Anterior cingulate cortex (tissue), 58 donors: ENCODE measurements at places on chromosomes 16 and 17.

DNA sequence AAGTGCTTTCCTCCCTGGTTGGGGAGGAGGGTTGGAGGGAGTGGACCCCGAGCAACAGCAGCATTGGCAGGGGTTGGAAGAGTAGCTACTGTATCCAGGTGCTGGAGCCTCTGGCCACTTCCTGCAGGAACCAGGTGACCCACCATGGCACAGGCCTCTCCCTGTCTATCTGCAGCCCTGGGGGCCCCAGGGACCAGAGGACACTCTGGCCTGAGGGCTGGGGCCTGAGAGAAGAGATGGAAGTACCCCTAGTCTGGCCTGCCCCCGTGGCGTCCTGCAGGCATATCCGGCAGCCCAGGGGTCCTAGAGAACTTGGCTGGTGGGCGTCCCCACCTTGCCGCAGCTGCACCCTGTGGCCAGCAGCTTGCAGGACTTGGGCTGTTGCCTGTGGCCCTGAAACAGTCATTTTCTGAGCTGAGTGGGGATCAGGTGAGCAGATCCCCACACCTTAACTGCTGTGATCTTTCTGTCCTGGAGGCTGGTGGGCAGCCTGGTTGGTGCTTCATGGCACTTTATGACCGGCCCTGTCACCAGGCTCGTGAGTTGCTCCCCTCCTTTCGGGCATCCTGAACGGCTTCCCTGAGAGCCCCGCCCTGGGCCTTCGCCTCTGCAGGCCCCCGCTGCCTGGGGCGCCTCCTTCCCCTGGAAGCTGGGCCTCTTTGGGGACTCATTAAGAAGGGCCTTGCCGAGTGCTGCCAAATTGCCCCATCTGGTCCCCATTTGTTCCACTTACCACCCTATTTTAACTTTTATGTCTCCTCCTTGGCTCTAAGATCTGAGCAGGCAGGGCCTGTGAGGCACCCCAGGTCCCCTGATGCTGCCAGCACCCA, 298.6 kb downstream of the SEC14L1 start:
- no peak for DNase-seq

GRCh38 chr16:4358831-4359561, 7.9 kb upstream of the PAM16 start:
- no peak for DNase-seq

DNA sequence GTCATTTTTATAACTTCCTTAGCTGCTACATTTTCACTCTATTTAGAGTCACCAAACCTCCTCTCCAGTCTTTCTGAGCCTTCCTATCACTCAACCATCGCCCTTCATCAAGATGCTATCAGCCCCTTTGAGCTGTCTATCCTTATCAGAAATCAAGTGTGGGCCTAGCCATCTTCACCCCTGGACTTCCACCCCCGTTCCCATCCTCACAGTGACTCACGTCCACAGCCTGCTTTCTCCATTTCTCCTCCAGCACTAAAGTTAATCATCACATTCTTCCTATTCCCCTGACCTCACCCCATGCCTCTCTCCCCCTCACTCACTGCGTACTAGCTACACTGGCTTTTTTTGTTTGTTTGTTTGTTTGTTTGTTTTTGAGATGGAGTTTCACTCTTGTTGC, 2.4 kb upstream of the TEKT3 start:
- no peak for DNase-seq

GRCh38 chr17:78103311-78103710, 25.2 kb downstream of the TMC6 start:
- DNase-seq, result no peak

DNA sequence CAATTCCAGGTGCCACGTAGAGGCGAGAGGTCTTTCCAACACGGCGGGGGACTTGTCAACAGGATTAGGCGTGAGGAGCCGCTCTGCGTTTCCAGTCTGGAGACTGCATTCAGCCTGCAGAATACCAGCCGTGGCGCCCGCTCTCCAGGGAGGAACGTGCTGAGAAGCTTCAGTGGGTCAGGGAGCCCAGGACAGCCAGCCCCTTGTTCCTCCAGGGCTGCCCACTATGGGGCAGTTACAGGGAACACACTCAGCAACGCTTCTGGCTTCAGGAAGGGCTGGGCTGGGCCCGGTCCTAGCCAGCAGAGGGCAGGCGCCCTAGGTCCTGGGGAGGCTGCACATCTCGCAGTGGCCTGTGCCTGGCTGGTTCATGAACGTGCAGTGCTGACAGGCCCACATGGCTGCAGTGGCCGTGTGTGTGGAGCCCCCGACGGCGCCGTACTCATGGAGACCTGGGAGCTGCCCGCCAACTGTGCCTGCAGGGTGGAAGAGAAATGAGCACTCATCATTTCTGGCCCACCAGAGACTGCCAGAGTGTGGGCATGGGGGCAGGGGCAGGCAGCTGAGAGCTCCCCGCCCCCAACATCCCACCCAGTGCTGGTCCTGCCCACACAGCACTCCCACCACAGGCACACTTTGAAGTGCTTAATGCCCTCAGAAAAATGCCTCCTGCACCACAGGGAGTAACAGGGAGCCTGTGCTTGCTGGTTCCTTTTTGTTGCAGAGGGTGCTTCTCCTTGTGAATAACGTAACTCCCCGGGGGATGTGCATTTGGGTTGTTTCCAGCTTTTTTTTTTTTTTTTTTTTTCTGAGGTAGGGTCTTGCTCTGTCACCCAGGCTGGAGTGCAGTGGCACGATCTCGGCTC, 7.0 kb upstream of the FAAP100 start:
- no peak for DNase-seq

GRCh38 chr16:24139282-24139681, 116.9 kb upstream of the CACNG3 start:
- DNase-seq, result no peak

GRCh38 chr17:81239714-81240555, 817 bp downstream of the NDUFAF8 start:
- no peak for DNase-seq

DNA sequence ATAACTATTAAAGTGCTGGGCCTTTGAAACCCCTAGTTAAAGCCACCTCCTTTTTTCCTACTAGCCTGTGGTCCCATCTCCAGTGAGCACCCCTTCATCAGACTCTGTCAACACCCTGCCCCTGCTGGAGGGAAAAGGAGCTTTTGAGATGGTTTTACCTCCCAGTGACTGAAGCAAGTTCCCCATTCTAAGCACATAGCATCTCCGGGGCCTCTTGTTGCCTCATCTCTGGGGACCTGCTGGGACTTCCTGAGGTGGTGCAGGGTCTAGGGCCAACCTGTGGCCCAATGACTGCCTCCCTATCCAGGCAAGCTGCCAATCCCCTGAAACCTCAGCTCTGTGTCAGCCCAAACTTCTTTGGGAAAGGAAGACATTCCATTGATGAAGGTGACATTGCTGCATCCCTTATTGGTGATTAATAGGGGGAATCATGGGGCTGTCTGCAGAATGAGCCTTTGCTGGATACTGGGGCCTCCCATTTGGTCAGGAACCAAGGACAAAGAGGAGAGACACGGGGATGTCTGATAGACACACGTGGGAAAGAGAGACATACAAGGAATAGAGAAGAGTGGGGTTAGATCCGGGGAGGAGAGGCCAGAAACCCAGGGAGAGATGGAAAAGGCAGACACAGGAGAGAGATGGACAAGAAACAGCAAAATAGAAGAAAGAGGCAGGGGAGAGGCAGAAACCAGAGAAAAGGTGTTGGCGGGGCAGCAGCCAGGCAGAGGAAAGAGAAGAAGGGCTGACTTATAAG, 2.4 kb downstream of the C1QL1 start:
- DNase-seq, result no peak

DNA sequence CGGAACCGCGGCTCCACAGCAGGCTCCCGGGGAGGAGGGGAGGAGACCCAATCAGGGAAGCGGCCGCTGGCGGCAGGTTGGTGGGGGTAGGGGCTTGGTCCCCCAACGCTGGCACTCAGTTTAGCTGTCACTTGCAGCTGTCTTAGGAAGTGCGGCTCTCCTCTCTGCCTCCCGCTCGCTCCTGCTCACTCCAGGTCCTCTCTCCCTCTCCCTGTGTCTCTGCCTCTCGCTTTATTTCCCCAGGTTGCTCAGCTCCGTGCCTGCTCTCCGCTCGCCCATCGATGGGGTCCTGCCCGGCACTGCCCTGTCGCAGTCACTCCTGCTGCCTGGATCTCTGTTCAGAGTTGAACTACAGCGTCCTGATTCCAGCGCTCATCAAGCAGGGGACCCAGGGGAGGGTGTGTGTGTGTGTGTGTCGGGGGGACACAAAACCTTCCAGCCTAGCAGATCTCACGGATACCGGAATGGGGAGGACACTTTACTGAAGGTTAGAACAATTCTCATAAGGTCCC, 145.6 kb downstream of the ENGASE start:
- DNase-seq, result no peak

DNA sequence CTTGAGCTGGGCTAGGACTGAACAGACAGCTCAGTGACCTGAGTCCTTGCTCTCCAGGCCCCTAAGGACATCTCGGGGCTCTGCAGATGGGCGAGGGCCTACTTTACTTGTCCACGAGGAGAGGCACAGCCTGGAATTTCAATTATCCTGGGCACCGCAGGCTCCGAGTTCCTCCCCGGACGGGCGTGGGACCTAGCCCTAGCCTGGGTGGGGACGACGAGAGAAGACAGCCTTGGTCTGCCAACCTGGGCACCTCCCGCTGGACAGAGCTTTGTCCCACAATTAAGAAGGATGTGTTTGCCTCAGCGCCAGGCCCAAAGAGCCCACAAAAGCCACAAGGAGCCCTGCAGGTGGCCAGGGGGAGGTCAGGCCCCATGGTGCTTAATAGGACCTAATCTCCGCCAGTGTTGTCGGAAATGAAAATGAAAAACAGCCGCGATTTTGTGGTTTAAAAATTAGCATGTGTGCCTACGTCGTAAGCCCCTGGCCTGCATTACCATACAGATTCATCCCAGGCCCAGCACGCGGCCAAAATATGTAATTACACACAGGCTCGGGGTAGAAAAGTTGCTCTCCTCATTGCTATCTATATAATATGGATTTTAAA, 51.4 kb upstream of the LHX1 start:
- DNase-seq, result no peak

DNA sequence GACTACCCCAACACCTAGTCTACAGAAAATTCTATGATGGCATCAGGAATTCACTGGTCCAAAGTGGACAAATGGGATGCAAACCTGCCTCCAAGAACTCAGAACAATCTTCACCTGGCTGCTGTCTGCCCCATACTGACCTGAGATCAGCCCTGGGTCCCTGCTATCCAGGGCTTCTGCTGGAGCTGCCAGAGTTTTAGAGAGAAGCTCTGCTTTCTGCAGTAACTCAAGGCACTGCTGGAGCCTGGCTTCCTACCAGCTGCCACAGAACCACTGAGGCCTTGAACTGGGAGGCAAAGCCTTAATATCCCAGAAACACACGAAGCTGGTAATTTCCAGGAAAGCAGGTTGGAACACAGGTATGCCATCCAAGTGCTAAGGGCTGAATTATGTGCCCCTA, 7.5 kb downstream of the TMEM170A start:
- DNase-seq, result no peak

DNA sequence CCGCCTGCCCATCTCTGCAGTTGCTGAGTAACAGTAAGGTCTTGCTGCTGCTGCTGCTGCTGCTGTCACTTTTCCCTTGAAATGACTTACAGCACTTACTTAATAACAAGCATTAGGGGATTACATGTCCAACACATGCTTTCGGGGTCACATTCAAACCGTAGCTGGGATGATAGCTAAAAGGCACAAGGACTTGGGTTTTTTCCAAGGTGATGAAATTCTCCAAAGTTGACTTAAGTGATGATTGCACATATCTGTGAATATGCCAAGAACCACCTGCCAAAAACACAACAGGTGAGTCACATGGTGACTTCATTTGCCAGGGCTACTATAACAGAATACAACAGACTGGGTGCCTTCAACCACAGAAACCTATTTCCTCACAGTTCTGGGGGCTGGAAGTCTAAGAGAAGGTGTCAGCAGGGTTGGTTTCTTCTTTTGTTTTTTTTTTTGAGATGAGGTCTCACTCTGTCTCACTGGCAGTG, 121.9 kb upstream of the TNRC6C start:
- no peak for DNase-seq

- DNase-seq, result peak; percentile 55
Observed at GRCh38 chr17:19867079-19867328, 732 bp downstream of the ULK2 start.

DNA sequence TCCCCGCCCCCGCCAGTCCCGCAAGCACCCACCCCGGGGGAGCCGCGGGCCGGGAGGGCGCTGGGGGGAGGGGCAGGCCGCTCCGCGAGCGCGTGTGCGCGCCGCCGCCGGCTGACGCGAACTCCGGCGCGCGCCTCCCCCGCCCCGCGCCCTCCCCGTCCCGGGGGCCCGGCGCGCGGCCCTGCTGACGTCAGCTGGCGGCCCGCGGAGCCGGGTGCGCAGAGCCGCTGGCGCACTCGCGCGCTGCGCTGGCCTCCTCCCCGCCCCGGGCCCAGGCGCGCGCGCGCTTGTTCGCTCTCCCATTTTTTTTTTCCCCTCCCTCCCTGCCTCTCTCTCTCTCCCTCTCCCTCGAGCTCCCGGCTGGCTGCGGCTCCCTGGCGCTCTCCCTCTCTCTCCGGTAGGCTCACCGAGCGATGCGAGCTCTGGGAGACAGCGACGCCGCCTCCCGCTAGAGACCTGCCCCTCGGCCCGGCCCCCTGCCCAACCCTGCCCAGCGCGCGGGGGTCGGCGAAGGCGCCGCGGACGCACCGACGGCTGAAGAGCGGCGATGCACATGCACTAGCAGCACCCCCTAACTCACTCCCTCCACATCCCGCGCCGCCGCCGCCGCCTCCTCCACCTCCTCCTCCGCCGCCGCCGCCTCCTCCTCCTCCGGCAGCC, at the start of gene GNAO1:
TSS of gene GNAO1 (plus strand) at position 334 of the 660 bp plus-strand sequence. CDS start 747 bp downstream, outside the sequence.
- no peak for DNase-seq

- no peak for DNase-seq
Observed at GRCh38 chr17:40942553-40942952, 5.1 kb upstream of the KRT23 start.

DNA sequence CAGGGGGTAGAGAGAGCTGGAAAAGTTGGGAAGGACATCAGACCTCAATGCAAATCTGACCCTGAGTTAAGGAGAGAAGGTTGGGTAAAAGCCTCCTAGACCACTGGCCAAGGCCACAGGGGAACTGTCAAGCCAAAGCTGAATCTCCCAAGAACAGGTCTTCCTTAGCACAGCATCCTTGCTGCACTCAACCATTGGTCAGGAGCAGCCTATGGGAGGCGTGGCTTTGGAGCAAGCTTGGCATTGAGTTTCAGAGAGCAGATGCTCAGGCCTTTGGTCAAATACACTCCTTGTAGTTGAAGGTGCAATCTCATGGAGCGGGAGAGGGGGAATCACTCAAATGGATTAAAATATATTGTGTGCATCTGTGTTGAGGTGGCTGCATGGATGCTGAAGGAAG, 21.8 kb downstream of the SOX9 start:
- DNase-seq, result no peak

DNA sequence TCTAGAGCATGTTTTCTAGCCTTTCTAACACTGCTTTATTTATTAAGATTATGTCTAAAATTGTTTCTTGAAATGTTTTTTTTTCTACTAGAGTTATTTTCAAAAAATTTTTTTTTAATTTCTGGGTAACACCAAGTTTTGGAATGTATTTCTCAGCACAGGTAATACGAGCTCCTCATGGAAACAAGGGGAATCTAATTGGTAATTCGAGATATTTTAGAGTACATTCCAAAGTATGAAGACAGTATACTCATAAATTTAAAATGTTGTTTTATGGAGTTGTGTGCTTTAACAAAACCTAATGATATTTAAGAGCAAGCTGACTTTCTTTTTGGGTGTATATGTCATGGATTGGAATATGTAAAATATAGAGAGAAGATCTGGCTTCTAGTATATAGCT, 42.4 kb downstream of the OMG start:
- no peak for DNase-seq
